Epithelial cell of alveolus of lung (primary cell): ENCODE measurements at places on chromosomes 11 and 22. TPM values are rescaled to one million over a fixed set of nuclear protein-coding genes. Genes with fewer than 3 reads are reported as not detected.

The IGSF9B gene
- not detected in 2 replicates for total RNA-seq

The ARHGAP20 gene
- 1.4 and 2.7 TPM in 2 replicates for total RNA-seq

The PLAAT4 gene
- 13.7 and 31.0 TPM in 2 replicates for total RNA-seq

The BTG4 gene
- total RNA-seq: 0.13 TPM in 1 of 2 replicates, not detected in the other

The GTSE1 gene
- 5.9 and 12.4 TPM in 2 replicates for total RNA-seq

The TMEM126B gene
- total RNA-seq: 38.3 and 58.6 TPM in 2 replicates

The ANKK1 gene
- not detected in 2 replicates for total RNA-seq

The C11orf58 gene
- 119 and 149 TPM in 2 replicates for total RNA-seq

The BRMS1 gene
- 44.3 and 54.0 TPM in 2 replicates for total RNA-seq

The FXYD2 gene
- total RNA-seq: 0.26 TPM in 1 of 2 replicates, not detected in the other

The RASL10A gene
- total RNA-seq: 0.56 TPM in 1 of 2 replicates, not detected in the other

The PATE2 gene
- not detected in 2 replicates for total RNA-seq

The P2RY2 gene
- total RNA-seq: 0.08 and 0.91 TPM in 2 replicates
